ENCODE measurements at places on chromosomes 6 and 20. TPM values are rescaled to one million over a fixed set of nuclear protein-coding genes. Genes with fewer than 3 reads are reported as not detected.
A peak's percentile ranks its signal among the peaks of the same experiment; 100 is the strongest.

DNA sequence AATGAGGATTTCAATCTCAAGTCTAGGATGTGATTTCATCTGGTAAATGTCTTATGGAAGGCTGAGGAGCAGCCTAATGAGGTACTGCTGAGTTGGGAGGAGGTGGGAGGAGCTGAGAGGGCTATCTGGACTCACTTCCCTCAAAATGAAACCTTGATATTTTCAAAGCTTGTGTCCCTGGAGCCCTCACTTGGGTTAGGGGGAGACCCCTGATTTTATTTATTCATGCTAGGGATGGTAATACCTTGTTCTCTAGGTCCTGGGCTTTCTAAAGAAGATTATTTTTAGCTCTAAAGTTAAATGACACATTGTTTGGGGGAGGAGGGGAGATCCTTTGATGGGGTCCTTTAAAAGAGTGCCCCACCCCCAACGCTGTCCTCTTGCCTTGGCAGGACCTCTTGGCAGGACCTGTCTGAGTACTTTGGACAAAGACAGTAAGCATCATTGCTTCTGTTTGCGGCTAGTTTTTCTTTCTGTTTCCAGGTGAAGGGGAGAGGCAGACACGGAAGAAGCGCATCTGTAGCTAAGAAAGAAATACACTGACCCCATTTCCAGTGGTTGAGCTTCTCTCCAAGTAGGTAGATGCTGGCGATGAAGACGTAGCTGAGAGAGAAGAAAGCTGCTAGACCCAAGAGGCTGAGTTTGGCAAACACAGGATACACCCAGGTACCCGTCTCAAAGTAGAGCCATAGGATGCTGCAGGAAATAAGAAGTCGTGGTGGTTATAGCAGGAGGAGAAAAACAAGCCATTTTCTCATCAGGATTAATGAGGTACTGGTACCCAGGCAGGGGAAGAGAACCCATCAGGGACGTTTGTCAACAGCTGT, 55.6 kb downstream of the ADTRP start:
- DNase-seq, result no peak

DNA sequence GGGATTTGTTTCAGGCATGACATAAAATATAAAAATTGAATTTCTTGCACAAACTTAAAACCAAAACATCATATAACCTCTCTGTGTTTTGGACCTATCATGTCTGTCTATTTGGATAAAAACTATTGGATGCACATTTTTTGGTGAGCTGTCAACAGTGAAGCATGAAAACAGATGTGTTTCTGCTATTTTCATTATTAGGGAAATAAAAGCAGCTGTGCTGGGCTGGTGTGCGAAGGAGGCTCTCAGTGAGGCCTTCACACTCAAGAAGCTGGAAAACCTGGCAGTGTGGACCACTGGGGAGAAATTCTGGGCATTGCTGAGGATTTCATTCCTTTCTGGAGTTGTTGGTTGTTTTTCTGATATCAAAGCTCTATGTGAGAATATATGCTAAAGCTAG, 395.3 kb downstream of the GJA1 start:
- DNase-seq, result no peak

DNA sequence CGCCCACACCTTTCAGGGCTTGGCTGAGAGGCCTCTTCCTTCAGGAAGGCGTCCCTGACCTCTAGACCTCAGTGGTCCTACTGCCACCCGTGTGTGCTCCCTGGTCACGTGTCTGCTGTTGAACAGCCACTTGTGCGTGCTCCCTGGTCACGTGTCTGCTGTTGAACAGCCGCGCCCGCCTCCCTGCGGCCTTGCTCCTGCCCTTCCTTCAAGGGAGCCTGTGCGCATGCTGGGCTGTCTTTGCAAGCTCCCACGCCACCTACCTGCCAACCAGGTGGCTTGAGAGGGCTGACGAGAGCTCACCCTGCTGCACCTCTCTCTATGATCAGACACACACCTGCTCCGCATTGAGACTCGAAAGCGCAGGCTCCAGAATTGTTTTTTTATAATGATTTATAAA, 179.3 kb downstream of the BMP7 start:
- no peak for DNase-seq

- DNase-seq, result peak; percentile 79
These were observed 620 bp downstream of the HIVEP1 start for GRCh38 chr6:12012558-12013306.

- no peak for DNase-seq
These were observed 260.5 kb upstream of the EPHA7 start for GRCh38 chr6:93679836-93680235.

DNA sequence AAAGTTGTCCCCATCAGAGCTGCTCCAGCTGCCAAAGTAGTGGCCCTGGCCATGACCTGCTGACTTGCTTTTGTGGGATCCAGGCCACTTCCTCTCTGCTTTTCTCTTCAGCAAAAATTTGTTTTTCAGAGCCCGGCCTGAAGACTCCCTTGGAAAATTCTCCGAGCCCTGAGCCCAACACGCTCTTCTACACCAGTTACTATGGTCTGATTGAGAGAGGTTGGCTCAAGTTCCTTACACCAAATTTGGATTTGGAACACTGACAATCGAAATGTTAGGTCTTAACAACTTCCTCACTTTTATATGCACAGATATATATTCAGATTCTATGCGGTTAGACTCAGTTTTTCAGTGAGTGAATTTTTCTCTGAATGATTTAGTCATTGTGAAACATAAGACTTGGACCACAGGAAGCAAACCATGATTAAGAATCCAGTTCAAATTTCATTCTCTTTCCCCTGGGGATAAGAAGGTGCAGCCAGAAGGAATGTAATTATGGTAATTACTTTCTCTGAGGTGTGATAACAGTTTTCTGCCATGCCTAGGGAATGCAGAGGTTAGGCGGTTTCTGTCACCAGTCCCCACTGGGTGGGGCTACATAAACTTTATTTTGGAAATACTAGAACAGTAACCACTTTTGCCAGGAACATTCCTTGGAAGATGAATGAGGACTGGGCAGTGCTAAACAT, 365.2 kb downstream of the SYNE1 start:
- no peak for DNase-seq

DNA sequence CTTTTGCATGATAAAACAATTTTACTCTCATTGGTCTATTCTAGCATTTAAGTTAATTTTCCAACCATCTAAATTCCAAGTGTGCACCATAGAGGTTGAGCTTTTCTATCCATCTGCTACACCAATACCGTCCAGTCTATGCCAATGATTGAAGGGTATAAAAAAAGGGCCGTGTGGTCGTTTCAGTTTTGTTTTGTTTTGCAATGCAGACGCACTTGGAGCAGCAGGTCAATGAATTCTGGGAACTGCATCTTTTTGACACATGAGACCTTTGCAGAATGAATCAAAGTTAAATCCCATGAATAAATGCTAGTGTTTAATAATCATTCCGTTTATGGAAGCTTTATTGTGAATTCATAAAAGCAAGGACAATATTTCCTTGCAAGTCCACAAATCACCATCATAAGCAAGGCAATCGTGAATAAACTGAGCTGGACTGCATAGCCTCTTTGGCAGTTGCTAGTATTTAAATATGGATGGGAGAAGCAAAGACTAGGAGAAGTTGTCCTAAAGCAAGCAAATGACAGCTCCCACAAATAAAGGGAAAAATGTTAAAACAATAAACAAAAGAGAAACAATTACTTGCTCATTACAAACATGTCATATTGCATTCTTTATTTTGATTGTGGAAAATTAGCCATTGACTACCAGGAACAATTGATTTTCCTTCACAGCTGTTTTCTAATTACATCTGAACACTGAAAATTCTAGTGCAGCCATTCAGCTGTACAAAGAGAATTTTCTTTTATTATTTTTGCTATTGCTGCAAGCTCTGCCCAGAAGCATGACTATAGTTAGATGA, 649.7 kb upstream of the GJE1 start:
- no peak for DNase-seq

DNA sequence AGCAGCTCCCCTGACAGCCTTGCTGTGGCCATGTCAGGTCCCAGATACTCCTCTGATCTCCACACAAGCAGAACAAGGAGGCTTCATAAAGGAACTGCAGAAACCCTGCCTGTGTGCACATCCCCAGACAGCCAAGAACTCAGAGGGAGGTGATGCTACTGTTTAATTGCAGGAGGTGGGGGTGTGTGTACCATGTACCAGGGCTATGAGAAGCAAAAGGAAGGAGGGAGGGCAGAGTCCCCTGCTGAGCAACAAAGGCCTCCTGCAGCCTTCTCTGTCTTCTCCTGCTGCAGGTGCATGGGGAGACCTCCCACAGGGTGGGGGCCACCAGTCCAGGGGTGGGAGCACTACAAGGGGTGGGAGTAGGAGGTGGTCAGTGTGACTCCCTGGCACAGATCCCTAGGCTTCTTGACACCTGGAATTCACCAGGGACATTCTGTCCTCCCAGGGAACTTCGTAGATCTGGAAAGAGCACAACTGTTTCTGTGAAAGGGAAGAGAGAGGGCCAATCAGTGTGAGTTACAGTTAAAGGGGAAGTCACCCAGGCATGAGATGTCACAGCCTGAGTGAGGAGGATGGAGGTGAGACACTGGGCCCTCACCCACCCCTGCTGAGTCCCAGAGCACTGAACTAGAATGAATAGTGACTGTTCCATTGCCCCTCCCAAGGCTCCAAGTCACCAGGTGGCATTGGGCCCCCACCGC, 2.8 kb downstream of the CST2 start:
- DNase-seq, result no peak

GRCh38 chr20:25397821-25398220, 7.2 kb upstream of the ABHD12 start:
- DNase-seq, result no peak

GRCh38 chr6:25176466-25176865, 102.7 kb upstream of the CARMIL1 start:
- DNase-seq, result no peak

DNA sequence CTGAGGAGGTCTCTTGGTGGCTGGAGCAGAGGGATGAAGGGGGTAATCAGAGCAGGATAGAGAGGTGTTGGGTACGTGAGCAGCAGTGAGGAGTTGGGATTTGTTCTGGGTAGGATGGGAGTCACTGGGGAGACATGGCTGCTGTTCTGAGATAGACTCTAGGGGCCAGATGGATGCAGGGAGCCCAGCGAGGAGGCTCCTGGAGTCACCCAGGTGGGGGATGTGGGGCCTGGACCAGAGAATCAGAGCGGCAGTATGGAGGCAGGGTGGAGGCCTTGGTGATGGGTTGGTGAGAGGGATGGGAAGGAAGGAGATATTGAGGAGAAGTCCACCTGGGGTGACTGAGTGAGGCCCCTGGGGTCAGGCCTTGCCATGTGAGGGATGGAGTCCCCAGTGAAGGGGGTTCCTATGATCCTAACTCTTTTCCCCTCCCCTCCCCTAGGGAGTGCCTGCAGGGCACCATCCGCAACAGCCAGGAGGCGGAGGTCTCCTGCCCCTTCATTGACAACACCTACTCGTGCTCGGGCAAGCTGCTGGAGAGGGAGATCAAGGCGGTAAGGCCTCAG, 13.7 kb downstream of the RBCK1 start:
- no peak for DNase-seq

DNA sequence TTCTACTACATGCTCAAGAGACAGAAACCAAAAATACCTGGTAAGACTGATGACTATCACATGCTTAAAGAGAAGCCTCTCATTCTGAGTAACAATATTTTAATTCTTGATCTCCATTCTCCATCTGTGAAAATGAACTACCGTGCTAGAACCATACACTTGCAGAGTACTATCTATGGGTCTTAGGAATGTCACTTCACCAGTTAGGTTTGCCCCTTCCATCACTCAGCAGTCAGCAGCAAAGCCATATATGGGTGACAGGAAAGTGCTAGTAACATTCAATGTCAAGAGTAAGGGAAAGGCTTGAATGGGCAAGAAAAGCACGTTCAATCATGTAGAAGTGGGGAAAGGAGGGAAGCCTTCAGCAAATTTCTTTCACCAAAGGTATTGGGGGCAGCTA, 2.3 kb downstream of the DNAAF9 start:
- no peak for DNase-seq

DNA sequence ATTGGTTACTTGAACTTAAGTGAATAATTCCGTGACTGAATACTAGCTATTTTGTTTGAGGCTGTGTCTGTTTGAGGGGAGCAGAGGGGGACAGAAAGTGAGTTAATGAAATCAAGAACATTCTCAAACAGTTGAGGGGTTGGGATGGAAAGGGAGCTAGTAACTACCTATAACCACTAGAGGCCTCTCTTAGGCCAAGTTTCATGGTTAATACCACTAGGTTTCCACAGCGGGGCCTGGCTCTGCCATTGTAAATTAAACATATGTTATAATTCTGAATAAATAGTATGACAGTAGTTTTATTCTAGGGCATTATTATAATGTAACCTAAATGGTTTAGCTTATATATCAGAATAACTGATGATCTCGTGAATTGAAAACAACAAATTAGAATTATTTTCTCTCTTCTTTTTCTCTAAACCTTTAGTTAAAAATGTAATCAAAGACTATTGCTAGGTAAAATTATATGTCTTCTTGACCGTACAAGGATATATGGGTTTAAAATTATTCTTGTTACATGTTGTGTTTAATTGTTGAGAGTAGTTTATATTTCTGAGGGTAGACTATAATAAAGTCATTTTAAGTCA, 108.1 kb downstream of the BCKDHB start:
- no peak for DNase-seq

- no peak for DNase-seq
These were observed 107.8 kb upstream of the CD93 start for GRCh38 chr20:23193801-23194384.

GRCh38 chr20:17885544-17885943, 83.0 kb downstream of the SNX5 start:
- no peak for DNase-seq

GRCh38 chr6:103178193-103178592, 1681.5 kb downstream of the HACE1 start:
- DNase-seq, result no peak

GRCh38 chr20:46741924-46742668, 32.6 kb downstream of the SLC2A10 start:
- no peak for DNase-seq

DNA sequence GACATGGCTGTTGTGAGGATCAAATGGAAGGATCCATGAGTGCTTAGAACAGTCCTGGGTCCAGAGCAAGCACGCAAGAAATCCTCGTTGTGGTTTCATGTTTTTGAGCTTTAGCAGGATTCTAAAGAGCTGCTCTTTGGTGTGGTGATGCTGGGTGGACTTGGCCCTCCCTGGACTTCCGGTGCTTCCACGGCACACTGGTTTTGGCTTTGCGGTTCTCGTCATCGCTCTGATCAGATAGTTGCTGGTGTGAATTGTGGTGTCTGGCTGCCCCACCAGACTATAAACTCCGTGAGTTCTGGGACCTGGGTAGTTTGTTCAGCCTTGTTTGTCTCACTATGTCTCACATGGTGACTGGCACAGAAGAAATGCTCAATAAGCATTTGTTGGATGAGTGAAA, 3.3 kb downstream of the HNF4A start:
- DNase-seq, result no peak

GRCh38 chr6:158608221-158608620, 36.3 kb downstream of the DYNLT1 start:
- no peak for DNase-seq

Gene C6orf141
- total RNA-seq, result 6.5 TPM

Gene SYCP2
- total RNA-seq, result 1.8 TPM

Gene COL10A1
- total RNA-seq, result not detected

Gene PRDM1
- 1.9 TPM for total RNA-seq

Gene EYS
- total RNA-seq, result 0.60 TPM

Gene MUC22
- total RNA-seq, result not detected

Gene TNNC2
- total RNA-seq, result not detected

Gene ZBTB46
- total RNA-seq, result 11.3 TPM

Gene GPLD1
- 4.7 TPM for total RNA-seq

Gene MYO6
- 70.0 TPM for total RNA-seq

Gene PSORS1C1
- 1.1 TPM for total RNA-seq

Data from mesothelial cell of epicardium (in vitro differentiated cells).